Naive thymus-derived CD4-positive, alpha-beta T cell (primary cell): ENCODE measurements at places on chromosomes 1 and 21. TPM values are rescaled to one million over a fixed set of nuclear protein-coding genes. Genes with fewer than 3 reads are reported as not detected.

DNA sequence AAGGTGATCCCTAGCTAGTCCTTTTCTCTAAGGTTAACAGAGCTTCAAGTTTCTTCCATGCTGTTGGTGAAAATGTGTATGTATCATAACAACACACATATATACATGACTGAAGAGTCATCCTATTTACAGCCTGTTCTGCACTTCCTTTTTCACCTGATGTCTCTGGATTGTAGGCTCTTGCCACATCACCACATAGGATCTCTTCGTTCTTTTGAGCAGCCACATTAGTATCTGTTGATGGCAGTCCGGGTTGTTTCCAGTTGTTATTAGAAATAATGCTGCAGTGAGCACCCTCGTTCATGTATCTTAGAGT is 19.7 kb downstream of the MRPL37 start:
- no peak for DNase-seq
- H3K4me3 ChIP-seq, result no peak overlapping the region
- H3K27ac ChIP-seq, result no peak overlapping the region

- H3K27me3 ChIP-seq, result no peaks in the 10 kb centered on the region
- H3K36me3 ChIP-seq, result no peaks in the 10 kb centered on the region
- no peaks in the 10 kb centered on the region for H3K4me1 ChIP-seq
Observed at GRCh38 chr1:160108888-160109662, 6.5 kb upstream of the ATP1A2 start.

- H3K27ac ChIP-seq, result no peak overlapping the region
- H3K36me3 ChIP-seq, result no peaks in the 10 kb centered on the region
- H3K27me3 ChIP-seq, result no peaks in the 10 kb centered on the region
- H3K4me1 ChIP-seq, result no peaks in the 10 kb centered on the region
Observed at GRCh38 chr1:163528710-163529348, 207.1 kb downstream of the NUF2 start.

- H3K27me3 ChIP-seq, result no peaks in the 10 kb centered on the region
- H3K4me3 ChIP-seq, result no peak overlapping the region
- peaks cover 12% of the 10 kb centered on the region for H3K4me1 ChIP-seq
- DNase-seq, result no peak
Observed at GRCh38 chr1:8712413-8713231, 104.8 kb downstream of the RERE start.

DNA sequence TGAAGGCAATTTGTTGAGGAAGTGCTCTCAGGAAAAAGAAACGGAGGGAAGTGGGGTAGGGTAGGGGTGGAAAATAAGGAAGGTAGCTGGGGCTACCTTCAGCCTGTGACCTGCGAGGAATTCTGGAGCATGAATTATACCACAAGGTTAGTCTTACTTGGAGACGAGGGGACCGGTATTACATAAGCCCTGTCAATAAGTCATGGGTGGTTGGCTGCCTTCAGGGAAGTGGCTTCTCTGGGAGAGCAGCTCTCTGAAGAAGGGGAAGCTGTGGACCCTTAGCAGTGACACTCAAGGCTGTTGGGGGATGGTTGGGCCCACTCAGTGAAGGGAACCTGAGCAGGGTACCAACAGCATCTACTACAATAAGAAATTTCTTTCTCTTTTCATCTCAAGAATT is 111.3 kb downstream of the TNFSF18 start:
- no peaks in the 10 kb centered on the region for H3K36me3 ChIP-seq
- H3K4me1 ChIP-seq, result no peaks in the 10 kb centered on the region
- H3K27me3 ChIP-seq, result no peaks in the 10 kb centered on the region
- no peak overlapping the region for H3K4me3 ChIP-seq
- no peak for DNase-seq

DNA sequence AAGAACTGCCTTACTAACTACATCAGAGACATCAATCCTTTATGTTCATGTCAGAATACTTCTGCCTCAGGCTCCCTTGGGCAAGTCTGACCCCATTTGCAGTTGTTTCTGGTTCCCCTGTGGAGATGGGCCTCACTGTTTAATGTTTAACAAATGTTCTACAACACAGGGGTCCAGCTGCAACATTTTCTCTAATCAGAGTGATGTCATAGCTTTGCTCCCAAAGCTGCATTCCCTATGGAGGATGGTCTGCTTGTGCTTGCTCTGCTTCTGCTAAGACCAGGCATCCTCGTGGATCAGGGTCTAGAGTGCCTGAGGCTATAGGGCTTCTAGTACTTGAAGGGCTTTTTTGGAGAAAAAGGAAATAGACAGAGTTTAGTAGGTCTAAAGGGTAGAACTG is 1071.2 kb downstream of the TTLL7 start:
- no peaks in the 10 kb centered on the region for H3K36me3 ChIP-seq
- H3K27ac ChIP-seq, result no peak overlapping the region
- H3K4me1 ChIP-seq, result no peaks in the 10 kb centered on the region
- H3K4me3 ChIP-seq, result no peak overlapping the region

DNA sequence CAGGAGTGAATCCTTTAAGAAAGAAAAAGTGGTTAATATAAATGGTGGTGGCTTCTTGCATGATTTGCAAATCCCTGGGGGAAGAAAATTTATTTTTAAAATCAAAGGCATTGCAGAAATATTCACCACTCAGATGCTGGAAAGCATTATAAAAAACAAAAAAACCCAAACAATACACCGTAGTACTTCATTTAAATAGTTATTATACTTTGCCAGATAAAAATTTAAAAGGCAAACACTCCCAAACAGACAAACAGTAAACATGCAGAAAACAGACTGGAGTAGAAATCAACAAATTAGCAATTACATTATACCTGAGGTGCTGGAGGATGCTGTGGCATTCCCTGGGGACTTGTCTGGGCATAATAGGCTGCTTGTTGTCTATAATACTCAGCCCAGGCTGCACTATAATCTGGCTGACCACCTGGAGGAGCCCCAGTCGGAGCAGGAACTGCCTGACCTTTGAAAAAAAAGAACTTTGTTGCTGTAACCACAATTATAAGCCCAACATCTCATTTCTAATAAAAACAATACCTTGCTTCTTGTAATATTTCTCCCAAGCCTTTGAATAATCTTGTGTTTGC is 29.9 kb downstream of the FUBP1 start:
- H3K4me1 ChIP-seq, result no peaks in the 10 kb centered on the region
- no peaks in the 10 kb centered on the region for H3K27me3 ChIP-seq
- no peak overlapping the region for H3K27ac ChIP-seq
- H3K36me3 ChIP-seq, result peaks cover 28% of the 10 kb centered on the region
- no peak for DNase-seq
- H3K4me3 ChIP-seq, result no peak overlapping the region

DNA sequence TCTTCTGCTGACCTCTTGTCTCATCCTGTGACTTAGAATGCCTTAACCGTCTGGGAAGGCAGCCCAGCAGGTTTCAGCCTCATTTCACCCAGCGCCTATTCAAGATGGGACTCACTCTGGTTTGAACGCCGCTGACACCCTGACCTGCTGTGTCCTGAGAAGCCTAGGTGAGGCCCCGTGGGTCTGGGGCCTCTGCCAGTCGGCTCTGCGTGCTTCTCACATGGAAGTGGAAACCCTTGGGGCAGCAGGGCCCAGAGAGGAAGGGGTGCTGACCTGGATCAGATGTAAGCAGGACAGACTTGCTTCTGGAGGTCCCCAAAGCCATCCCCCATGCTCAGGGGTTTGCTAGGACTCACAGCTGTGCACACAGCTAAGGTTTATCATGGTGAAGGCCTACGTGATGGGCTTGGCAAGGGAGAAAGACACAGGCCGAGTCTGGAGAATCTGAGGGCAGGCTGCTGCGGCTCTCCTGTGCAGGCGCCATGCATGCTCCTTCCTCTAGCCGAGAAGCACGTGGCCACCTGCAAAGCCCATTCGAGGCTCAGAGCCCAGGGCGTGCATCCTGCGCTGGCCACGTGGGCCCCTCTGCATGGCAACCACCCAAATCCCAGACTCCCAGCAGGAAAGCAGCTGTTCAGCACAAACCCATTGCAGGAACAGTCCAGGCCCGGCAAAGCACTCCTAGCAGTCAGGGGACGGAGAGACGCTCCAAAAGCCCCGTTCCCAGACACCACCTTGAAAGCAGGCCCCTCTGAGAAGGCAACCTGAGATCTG is 3.8 kb downstream of the TRPM2 start:
- H3K4me1 ChIP-seq, result peaks cover 16% of the 10 kb centered on the region
- DNase-seq, result no peak
- H3K27ac ChIP-seq, result no peak overlapping the region
- H3K4me3 ChIP-seq, result no peak overlapping the region
- H3K27me3 ChIP-seq, result no peaks in the 10 kb centered on the region

DNA sequence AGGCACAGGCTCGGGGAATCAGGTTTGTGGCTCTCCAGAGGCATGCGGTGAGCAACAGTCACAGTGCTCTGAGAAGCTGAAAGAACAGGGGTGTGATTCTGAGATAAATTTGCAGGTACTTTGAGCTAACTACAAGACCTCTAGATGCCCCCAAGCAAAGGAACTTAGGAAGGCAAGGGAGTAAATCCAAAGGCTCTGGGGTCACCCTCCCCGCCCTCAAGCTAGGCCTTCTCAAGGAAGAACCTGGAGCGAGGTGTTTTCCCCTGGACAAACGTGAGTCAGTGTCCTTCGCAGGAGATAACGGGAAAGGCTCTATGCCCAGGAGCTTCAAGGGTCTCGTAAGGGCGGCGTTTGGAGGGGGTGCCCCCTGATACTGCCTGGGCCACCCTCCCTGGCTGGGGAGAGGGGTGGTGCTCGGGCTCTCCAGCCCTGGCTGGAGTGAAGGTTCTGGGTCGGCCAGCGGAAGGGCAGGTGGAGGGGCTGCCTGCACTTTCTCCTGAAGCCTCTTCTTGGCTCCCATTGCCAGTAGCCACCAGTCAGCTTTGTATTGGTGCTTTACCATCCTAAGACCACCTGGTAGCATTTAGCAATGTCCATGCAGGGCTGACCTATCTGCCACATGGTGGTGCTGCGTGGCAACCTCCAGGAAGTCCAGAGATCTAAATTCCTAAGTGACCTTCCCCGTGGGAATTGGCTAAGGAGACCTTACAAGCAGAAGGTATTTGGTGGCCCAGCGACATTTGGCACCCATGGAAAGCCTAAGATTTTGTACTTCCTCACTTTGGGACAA is 44.0 kb downstream of the GPR161 start:
- no peaks in the 10 kb centered on the region for H3K4me1 ChIP-seq
- DNase-seq, result no peak
- no peaks in the 10 kb centered on the region for H3K36me3 ChIP-seq
- H3K27ac ChIP-seq, result no peak overlapping the region
- no peaks in the 10 kb centered on the region for H3K27me3 ChIP-seq

DNA sequence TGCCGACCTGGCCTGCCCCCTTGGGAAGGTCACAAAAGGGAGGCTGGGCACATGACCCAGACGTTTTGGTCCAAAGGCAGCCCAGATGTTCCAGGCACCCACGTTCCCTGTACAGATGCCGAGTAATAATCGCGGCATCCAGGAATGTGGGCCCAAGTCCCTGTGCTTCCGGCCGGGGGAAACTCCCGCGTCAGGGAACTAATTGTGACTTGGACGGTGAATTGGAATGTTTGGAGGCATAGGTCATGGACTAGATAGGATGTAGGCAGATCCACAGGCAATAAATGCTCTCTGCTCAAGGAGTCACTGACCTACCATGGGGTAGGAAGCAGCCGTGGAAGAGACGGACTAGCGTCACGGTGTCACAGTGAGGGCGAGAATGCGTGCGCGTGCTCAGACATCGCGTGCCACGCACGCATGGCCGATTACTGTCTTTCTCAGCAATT is 178.4 kb downstream of the DUSP10 start:
- no peak overlapping the region for H3K27ac ChIP-seq
- H3K27me3 ChIP-seq, result no peaks in the 10 kb centered on the region
- no peaks in the 10 kb centered on the region for H3K4me1 ChIP-seq
- no peaks in the 10 kb centered on the region for H3K36me3 ChIP-seq
- no peak for DNase-seq
- no peak overlapping the region for H3K4me3 ChIP-seq

GRCh38 chr1:205088341-205088740 is 4.1 kb upstream of the TMEM81 start:
- DNase-seq, result no peak
- H3K4me1 ChIP-seq, result no peaks in the 10 kb centered on the region
- H3K36me3 ChIP-seq, result peaks cover 89% of the 10 kb centered on the region

- no peak for DNase-seq
- no peak overlapping the region for H3K4me3 ChIP-seq
- H3K27ac ChIP-seq, result no peak overlapping the region
- peaks cover 18% of the 10 kb centered on the region for H3K27me3 ChIP-seq
Observed at GRCh38 chr1:90834886-90835660, 118.0 kb upstream of the BARHL2 start.

DNA sequence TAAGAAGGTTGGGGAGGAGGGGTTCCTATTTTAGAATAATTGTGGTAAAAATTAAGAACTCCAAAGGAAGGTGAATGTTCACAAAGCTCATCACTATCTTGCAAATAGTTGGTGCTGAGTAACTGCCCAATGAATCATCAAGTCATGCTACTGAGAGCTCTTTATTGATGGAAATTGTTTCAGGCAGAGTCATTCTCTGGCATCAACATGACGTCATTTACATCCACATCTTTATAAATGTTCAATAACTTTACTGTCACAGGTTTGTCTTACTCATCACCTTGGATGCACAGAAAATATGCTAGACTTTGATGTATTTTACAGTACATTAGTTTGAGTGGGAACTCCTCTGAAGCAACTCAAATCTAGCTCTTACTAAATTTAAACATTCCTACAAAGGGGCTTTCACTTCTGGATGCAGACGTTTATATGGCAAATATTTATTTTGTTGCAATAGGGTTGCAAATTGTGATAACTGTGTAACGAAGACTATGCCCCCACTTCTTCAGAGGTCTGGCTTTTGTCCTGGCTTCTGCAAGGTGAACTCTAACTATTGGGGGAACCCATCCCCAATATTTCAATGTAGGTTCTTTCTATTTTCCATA is 273.7 kb upstream of the AJAP1 start:
- no peaks in the 10 kb centered on the region for H3K4me1 ChIP-seq
- no peaks in the 10 kb centered on the region for H3K36me3 ChIP-seq

DNA sequence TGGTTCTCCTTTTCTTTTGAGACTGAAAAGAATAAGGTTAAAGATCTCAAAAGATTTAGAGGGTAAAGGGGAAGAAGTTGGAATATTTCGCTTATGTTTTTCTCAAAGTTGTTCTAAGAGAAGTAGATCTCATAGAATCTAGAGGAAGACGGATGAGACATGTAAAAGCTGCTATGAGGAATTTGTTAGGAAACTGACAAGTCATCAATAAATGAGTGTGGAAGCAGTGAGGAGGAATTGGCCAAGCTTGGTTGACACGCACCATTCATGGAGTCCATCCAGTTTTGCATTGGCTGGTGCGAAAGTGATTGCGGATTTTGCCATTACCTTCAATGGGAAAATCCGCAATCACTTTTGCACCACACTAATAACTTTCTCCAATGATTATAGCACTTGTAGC is 20.0 kb downstream of the SLAMF6 start:
- no peaks in the 10 kb centered on the region for H3K27me3 ChIP-seq
- H3K27ac ChIP-seq, result no peak overlapping the region
- H3K4me1 ChIP-seq, result peaks cover 47% of the 10 kb centered on the region
- no peak overlapping the region for H3K4me3 ChIP-seq

GRCh38 chr1:96714881-96715280 is 6.7 kb upstream of the PTBP2 start:
- H3K27me3 ChIP-seq, result no peaks in the 10 kb centered on the region
- no peaks in the 10 kb centered on the region for H3K4me1 ChIP-seq
- no peak for DNase-seq
- no peaks in the 10 kb centered on the region for H3K36me3 ChIP-seq

The CRNN gene
- total RNA-seq, result not detected in 2 replicates

The STUM gene
- total RNA-seq, result not detected

The NUDT17 gene
- 6.7 TPM for total RNA-seq

The SIM2 gene
- not detected for total RNA-seq

The SH2D1B gene
- total RNA-seq, result not detected in 2 replicates

The PPIAL4G gene
- total RNA-seq, result 4.6 TPM

The FAM72A gene
- total RNA-seq, result 1.1 TPM
